GDM1 (cell line): ENCODE measurements at places on chromosomes 12 and 14.
A peak's percentile ranks its signal among the peaks of the same experiment; 100 is the strongest.

DNA sequence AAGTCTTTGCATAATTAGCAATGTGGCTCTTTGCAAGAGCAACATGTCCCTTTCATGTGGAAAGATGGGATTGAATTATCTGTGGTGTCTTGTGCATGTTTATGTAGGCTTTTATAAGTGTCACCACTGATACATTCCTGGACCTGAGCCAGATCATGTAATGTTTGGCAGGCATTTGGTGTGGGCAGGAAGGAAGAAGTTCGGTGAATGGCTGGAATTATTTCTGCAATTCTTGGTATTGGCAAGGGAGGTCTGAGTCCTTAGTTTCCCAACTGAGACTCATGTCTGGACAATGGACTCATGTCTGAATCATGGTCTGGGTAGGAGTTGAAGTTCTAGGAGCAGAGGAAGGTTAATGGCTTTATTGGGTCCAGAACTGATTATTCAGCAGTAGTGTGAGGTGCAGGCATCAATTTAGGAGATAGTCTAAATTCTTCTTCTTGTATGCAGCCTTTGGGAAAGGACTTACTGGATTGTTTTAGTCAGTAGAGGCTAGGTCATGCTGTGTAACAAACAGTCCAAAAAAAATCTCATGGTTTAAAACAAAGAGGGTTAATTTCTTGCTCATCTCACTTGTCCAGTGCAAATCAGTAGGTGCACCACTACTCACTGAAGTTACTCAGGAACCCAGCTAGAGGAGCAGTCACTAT lies 186.5 kb upstream of the LHX5 start:
- no peak for DNase-seq

DNA sequence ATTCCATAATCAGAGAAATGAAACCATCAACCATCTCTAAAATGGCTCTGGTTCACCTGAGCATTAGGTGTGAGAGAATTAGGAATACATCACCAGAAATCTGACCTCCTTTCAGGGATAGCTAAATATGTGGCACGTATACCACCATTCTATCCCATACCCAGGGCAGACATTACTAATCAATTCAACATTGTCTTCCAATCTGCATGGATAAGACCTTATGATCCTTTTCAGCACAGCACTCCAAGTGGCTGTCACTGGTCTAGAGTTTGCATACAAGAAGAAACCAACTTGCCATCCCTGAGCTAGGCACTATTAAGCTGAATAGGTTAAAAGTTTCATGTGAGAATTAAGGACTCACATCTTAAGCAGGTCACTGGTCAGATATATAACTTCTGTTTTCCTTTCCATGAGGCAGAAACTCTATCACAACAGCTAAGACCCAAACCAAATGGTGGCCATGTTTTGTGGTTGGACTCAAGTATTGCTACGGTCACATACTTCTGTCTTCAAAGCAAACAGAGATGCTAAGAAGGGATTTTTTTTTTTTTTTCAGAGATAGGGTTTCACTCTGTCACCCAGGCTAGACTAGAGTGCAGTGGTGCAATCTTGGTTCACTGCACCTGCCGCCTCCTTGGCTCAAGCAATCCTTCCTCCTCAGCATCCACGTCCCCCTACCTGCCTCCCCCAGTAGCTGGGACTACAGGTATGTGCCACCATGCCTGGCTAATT lies 249.0 kb downstream of the DPF3 start:
- DNase-seq: no peak

DNA sequence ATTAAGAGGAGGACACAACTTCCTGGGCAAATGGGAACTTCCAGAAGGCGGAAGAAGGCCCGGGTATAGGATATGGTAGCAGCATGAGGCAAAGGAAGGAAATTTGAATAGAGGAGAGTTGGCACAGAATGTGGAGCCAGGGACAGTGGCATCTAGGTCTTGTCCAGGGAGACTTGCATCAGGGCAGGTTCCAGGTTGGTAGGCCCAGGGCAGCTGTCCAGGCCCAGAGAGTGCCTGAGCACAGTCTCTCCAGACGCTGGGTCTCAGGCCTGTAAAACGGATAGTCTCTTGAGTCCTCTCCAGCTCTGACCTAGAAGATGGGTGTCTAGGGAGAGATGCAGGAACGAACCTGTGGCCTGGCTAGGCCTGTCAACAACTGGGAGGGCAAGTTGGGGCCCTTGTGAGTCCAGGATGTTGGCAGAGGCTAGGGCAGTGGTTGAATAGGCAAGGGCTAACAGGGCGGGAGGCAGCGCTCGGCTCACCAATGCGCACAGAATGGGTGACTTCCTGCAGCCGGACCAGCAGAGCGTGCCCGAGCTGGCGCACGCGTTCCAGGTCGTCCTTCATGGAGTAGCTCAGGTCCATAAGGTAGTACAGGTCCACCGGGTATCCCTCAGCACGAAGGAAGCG lies 9.9 kb downstream of the ITGB7 start:
- no peak for DNase-seq

GRCh38 chr12:28191051-28192048 lies 1.1 kb downstream of the CCDC91 start:
- no peak for DNase-seq

GRCh38 chr14:34461334-34462131 lies 507 bp downstream of the SPTSSA start:
- DNase-seq: peak; percentile 10

DNA sequence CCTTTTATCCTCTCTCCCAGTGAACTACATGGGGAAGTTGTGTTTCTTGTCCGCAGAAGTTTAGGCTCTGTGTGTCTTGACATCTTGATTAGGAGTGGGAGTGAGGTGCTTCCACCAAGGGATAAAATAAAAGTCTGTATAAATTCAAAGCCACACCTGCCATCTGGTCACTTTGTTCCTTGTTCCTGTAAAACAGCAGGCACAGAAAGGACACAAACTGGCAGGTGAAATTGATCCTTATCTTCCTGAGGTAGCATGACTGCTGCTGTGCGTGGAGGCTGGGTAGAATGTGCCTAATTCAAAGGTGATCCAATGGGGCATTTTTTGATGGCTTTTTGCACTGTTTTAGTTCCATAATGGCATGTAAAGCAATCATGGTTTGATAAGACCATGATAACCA lies 104.3 kb upstream of the KITLG start:
- no peak for DNase-seq

DNA sequence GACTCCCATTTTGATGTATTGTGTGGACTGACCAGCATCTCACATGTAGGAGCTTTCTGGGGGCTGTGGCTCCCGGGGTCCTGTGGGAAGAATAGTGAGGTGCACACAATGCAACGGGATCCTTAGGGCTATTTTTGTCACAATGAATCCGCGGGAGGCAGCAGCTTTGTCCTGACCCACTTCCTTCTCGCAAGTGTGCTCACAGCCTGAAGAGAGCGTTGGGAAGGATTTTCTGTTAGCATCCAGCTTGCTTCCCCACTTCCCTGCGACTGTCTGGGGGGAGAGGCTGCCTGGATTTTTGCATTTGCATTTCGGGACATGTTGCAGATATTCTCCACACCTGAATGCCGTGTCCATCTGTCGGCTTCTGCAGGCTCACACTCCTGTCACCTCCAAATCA lies 31.9 kb downstream of the FZD10 start:
- DNase-seq: no peak

- no peak for DNase-seq
Observed at GRCh38 chr14:51410897-51411296, 170.8 kb downstream of the TMX1 start.

DNA sequence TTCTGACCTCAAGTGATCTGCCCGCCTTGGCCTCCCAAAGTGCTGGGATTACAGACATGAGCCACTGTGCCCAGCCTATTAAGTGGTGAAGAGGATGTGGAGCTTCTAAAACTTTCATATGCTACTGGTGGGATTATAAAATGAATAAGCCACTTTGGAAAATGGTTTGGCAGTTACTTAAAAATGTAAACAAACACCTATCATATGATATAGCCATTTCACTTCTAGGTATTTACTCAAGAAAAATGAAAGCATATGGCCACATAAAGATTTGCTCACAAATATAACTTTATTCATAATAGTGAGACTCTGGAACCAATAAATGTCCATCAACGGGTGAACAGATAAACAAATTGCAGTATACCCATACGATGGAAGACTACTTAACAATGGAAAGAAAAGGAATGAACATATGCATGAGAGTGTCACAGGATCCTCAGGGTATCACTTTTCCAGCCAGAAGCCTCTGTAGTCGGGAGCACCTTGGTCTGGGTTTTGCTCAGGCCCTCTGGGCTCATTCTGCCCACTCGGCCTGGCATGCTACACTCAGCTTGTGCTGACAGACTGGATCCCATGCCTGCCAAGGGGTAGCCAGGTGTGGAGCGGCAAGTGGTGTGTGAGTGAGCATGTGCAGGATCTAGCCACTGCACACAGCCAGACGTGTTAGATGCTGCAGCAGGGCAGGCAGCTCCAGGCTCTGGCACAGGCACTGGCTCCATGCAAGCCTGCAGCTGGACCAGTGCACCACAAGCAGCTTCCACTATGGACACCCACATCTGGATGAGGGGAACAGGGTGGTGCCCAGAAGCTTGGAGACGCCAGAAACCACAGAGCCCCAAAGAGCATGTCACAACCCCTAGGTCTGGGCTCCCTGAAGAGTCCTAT lies 213.2 kb upstream of the DIO3 start:
- DNase-seq: no peak

DNA sequence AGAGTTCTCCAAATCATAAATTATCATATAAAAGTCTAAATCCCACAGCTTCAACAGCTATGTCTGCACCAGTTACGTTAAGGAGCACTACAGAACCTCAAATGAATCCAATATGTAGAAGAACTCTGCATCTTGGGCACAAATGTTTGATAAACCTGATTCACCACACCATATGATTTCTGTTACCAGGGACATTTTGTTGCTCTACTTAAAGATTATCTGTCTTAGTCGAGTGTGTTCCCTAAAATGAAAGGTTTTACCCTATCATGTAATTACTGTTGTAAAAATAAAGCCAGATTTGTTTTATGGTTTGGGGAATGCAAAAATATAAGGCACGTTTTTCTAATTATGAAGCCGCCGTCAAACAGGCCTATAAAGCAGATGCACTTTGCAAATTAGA lies 363.1 kb downstream of the EGLN3 start:
- no peak for DNase-seq

DNA sequence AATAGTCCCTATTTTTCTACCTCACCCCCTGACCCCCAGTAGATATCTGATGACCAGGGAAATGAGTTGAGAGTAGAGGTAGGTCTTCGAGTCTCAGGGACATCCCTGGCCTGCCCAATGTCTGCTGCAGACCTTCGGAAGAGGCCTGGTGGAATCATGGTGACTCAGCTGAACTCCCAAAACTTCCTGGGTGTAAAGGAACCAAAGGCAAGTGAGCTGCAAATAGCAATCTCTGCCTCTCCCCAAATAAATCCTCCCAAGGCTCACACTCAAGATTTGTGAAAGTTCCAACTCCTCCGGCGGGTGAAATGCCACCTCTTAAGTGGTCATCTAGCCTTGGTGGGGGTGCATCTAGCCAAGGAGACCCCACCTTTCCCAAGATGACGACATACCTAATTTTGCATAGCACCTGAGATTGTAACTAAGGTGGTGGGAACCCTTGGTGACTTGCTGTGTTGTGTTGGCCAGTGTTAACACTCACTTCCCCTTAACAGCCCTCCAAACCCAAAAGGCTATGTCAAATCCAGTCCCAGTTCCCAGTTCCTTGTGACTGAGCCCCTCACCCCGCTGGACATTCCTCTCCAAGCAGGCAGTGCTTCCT lies 6.3 kb downstream of the ZFP36L1 start:
- no peak for DNase-seq

- peak; percentile 21 for DNase-seq
Observed at GRCh38 chr12:99619389-99620158, 28.0 kb upstream of the GARIN6 start.

- DNase-seq: no peak
Observed at GRCh38 chr12:117514016-117514415, 152.6 kb upstream of the NOS1 start.

GRCh38 chr14:70156592-70156991 lies 32.2 kb downstream of the SLC8A3 start:
- DNase-seq: no peak

- DNase-seq: peak; percentile 76
Observed at GRCh38 chr12:56630180-56630632, at the start of gene BAZ2A. TSS of gene BAZ2A (minus strand) at chr12:56630326. CDS start at chr12:56617530, 12,796 bp downstream.

DNA sequence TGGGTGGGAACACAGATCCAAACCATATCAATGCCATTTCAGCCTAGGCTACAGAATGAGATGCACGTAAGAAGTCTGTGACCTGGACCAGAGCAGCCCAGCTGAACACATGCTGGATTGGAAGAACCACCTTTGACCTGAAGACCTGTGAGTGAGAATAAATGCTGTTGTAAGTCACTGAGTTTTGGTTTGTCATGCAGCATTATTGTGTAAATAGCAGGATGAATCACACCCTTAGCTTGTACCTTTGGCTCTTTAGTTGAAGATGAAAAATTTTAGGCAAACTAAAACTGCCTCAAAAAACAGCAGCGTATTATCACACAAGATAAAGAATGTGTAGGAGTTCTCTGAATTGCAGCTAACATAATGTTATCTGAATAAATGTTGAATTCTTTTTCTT lies 199.4 kb upstream of the LRIG3 start:
- no peak for DNase-seq

DNA sequence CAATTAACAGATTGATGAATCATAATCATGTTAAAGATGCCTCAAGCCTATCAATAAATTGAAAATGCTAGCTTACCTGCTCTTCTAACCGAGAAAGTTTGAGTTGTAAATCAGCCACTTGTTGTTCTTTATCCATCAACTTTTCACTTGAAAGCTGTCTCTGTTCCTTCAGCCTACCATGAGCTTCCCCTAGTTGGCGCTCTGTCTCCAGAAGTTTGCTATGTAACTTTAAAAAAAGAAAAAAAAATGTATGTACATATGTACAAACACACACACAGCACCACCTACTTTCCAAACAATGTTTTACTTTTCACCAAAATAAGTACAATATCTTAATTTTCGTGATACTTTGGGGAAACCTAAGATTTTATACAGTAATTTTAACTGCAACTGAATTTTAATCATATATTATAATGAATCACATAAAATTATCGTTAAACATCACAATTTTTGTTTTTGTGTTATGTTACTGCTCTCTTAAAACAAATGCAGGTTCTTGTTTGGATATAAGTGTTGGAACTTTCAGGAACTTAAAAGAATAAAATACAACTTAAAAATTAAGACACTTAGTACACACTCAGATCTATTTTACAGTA lies 101.2 kb downstream of the EEA1 start:
- DNase-seq: no peak

DNA sequence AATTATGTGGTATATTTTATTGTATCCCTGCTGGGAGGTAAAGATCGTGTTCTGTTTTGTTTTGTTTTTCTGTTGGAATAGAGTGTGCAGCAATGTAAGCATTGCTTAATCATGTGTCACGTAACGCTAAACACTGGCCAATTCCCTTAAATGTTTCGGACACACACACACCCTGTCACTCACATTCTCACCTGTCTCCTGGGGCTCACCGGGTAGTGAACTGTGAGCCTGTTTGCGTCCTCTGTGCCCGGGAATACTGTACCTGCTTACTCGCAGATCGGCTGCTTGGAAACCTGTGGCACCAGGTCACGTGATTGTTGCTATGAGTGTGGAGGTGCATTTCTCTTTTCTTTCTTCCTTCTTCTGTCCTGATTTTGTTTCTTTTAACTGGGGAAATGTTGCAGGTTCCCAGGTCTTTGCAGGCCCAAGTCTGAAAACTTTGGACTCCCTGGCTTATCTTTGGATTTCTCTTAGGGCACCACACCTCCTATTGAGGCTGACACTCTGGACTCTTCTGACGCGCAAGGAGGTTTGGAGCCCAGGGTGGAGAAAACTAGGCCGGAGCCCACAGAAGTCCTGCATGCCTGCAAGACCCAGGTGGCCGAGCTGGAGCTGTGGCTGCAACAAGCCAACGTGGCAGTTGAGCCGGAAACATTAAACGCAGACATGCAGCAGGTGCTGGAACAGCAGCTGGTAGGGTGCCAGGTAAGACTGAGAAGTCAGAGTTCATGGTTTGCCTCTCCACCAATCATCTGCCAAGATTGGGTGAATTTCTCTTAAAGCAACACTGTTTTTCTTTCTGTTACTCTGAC lies 181.1 kb downstream of the ESR2 start:
- no peak for DNase-seq
